ENCODE measurements at places on chromosomes 5 and 9. TPM values are rescaled to one million over a fixed set of nuclear protein-coding genes. Genes with fewer than 3 reads are reported as not detected.

Gene SHOC1
- not detected for total RNA-seq

Gene SPZ1
- total RNA-seq = not detected

Gene SKP2
- total RNA-seq = 10.8 TPM

Gene DMAC1
- total RNA-seq = 25.3 TPM

Gene FBLL1
- not detected for total RNA-seq

Gene NPR3
- total RNA-seq = 0.50 TPM

Gene PCDHGA5
- total RNA-seq = not detected

Gene PCDHGA2
- total RNA-seq = not detected

Gene SLC36A2
- total RNA-seq = not detected

Gene ST8SIA4
- 29.0 TPM for total RNA-seq

Gene DMRTA1
- total RNA-seq = 0.21 TPM

Gene MCIDAS
- not detected for total RNA-seq

Gene IRX2
- total RNA-seq = not detected

Gene SPATA31C1
- total RNA-seq = not detected
